ENCODE measurements at places on chromosomes 3 and 15.

GRCh38 chr3:95148107-95148506 lies 1085.2 kb downstream of the NSUN3 start:
- DNase-seq = no peak

DNA sequence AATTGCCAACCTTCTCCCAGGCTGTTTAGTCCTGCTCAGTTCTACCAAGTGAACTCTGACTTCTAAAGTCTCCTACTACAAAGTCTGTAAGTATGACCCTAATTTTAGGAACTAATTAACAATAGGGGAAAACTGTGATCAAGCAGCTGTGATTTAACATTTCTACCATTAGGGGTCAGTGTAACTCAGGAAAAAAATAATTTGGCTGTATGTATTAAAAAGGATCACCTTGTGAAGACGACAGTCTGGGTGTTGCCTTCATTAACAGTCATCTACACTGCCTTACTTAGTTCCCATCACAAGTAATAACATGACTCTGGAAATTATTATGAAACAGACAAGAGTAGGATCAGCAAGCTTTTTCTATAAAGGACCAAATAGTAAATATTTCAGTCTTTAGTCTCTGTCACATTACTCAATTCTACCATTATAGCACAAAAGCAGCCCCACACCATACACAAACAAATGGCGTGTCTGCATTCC lies 4.2 kb upstream of the NPHP3 start:
- peak; percentile 15 for DNase-seq

- no peak for DNase-seq
Measured at GRCh38 chr15:67090297-67091070, 25.1 kb downstream of the SMAD3 start.

DNA sequence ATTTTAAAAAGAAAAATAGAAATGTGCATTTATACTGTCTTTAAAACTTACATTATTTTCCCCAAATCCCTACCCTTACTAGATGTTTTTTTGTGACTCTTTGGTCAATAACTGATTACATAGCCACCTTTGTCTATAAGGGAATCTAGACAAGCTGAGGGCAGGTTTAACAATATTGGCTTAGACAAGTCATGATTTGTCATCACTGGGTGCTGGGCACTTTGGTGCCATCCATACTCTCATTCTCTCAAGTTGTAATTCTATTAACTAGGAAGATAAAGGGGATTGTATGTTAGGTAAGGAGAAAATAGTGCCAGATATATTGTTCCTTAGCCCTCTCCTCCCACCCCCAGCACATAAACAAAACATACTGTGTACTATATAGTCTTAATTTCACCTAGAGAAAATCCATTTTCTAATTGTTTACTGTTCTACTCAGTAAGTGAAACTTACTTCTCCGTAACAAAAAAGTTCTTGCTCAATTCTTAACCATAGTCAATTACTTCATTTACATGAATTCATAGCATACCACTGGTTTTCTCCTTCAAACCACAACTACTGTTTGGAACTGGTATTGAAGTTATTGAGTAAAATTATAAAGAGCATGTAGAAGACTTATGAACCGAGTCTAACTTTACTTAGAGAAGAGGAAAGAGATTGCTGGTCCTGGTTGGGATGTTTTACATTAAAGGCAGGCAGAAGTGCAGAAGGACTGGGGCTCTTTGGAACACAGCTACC lies 877.1 kb downstream of the PDCD6IP start:
- no peak for DNase-seq

DNA sequence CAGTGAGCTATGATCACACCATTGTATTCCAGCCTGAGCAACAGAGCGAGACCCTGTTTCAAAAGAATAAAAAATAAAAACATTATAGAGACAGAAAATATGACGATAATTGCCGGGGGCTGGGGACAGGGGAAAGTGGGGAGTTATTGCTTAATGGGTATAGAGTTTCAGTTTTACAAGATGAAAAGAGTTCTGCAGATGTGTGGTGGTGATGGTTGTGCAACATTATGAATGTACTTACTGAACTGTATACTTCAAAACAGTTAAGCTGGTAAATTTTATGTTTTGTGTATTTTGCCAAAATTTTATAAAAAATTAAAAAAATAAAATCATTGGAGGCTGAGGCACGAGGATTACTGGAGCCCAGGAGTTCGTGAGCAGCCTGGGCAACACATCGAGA lies 24.8 kb upstream of the ZNF774 start:
- DNase-seq = no peak

DNA sequence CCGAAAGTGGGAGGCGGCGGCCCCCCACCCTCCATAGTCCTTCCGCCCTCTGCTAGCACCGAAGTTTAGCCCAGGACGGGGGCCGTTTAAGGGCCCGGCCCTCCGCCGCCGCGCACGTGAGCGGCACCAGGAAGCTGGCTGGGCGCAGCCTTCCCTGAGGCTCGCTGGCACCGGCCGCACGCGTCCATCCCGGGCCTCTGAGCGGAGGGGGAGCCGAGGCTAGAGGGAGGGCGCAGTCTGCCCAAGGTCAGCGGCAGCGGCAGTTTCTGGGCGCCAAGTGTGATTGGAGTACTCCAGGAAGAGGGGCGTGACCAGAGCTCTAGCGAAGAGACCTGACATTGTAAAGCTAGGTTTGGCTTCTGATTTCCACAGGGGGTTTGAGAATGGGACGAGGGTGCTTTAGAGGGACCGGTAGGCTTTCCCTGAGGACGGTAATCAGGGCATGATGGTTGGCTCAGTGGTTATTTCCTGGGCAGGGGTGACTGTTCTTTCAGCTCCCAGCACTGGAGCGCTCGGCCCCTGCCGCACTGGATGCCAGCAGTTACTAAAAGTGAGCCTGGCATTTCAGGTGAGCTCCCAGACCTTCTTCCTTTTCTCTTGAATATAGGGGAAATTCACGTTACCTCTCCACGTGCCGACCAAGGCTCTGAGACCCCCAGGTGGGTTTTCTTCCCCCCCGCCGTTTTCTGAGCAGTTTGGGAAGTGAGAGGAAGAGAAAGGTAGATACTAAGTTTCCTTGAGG lies 853 bp downstream of the TEX264 start:
- peak; percentile 52 for DNase-seq

Measured in GM18507 (cell line).